ENCODE measurements at places on chromosomes 2 and 18. TPM values are rescaled to one million over a fixed set of nuclear protein-coding genes. Genes with fewer than 3 reads are reported as not detected.

GRCh38 chr2:182504903-182505302, 78.1 kb upstream of the PDE1A start:
- no peak for DNase-seq

DNA sequence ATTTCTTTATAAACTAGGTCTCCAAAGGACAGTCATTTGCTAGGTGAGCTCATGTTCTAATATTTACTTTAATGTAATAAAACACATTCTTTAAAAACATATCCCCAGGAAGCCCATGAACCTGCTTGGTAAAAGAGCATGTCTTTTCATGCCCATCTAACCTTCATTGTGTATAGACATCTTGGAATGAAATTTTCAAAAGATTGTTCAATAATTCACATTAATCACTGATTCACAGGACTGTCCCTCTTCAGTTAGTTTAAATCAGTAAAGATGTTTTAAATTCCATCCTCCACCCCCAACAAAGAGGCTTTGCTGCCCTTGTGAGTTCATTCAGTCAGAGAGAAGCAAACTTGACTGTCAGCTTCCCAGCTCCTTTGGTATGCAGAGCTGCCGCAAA, 633.4 kb upstream of the CELF4 start:
- peak; percentile 2 for DNase-seq

DNA sequence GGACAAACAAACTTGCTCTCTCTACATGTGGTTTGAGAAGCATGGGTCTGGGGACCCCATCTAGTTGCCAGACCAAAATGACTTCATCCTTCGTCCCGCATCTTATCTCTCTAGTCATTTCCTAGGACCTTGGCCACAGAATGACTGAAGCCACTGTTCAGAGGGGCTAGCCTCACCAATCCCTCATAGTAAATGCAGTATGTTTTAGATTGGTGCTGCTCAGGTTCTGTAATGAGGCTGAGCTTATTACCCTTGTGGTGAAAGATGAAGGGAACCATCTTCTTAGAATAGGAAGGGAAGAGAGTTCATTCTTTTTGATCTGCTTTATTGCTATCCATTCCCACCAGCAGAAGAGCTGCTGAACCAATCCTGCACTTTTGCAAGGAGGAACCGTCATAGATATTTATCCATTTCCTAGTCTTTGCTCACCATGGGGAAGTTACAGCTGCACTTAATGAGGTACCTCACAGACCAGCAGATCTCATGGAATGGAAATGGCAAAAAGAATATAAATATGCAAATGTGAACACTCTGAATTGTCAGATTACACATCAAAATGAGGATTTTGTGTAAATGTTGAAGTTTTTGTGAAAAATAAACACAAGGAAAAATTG, 436.7 kb downstream of the LPIN1 start:
- DNase-seq = no peak

DNA sequence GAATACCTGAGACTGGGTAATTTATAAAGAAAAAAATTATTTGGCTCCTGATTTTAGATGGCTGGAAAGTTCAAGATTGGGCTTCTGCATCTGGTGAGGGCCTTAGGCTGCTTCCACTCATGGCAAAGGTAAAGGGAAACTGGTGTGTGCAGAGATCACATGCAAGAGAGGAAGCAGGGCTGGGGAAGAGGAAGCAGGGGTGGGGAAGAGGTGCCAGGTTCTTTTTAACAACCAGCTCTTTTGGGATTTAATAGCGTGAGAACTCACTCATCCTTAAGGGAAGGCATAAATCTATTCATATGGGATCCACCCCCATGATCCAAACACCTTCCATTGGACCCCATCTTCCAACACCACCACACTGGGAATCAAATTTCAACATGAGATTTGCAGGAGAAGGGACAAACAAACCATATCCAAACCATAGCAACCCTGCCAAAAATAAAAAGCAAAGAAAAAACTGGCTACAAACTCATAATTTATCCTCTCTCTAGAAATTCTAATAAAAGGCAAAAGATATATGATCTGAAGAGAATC, 30.4 kb downstream of the PRKRA start:
- DNase-seq = no peak

DNA sequence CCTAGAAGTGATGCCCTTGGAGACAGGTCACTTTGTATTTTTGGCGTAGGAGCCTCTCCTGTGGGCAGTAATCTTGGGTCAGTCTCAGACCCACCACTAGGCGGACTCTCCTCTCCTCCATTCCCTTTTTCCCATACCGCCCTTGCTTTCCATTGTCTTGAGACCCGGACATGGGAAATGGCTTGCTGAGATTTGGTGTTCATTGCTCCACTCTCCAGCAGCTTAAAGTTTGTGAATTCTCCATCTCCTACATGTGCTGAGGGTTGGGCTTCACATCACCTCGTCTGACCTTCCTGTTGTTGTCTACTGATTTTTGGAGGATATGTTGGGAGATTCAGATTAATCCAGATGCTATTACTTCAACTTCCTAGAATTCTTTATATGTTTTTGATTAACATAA, 159.2 kb upstream of the RAB12 start:
- DNase-seq = peak; percentile 81

DNA sequence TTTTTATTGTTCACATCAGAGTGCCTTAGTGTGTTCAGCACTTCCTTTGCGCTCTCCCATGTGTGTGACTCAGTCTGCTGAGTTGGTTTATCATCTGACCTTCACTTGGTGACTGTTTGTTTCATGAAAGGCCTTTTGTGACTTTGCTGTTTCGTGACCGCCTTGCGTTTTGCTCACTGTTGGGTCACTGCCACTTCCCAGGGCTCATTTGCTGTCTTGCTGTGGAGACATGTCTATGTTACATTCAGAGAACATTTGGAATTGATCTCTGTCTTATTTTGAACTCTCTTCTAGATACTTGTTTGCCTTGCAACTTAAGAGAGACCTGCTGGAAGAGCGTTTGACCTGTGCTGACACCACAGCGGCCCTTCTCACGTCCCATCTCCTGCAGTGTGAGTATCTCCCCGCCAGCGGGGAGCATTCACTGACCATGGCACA, 54.7 kb downstream of the FARP2 start:
- DNase-seq = no peak

GRCh38 chr2:159380685-159381239, 94.3 kb upstream of the WDSUB1 start:
- DNase-seq = no peak

PRSS56 gene
- not detected for total RNA-seq

LBX2 gene
- 0.11 TPM for total RNA-seq

ZDBF2 gene
- 10.1 TPM for total RNA-seq
